ENCODE measurements at places on chromosomes 3 and 15. TPM values are rescaled to one million over a fixed set of nuclear protein-coding genes. Genes with fewer than 3 reads are reported as not detected.

CCR3 gene
- 0.26 TPM for total RNA-seq

ANKUB1 gene
- not detected for total RNA-seq

TP63 gene
- not detected for total RNA-seq

PLCH1 gene
- under 0.01 TPM for total RNA-seq
